ENCODE measurements at places on chromosomes 5 and 9.

- no peak for DNase-seq
Observed at GRCh38 chr9:95756986-95757385, 118.5 kb upstream of the ERCC6L2 start.

DNA sequence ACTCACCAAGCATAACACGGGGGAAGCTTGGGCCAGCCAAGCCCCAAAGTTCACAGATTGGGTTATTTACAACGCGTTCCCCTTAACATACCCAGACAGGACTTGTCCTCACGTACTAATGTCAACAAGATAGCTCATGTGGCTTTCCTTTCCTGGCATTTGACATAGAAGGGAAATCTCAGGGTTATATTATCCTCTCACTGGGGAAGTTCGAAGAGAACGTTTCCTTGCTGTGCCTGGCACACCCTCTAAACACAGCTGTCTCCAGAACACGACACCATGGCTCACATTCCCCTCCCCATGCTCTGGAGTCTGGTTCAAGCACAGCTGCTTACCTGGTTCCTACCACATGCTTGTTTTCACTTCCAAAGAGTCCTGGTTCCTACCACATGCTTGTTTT lies 46.8 kb upstream of the OTULINL start:
- no peak for DNase-seq

- no peak for DNase-seq
Observed at GRCh38 chr9:78023003-78023741, 8.4 kb downstream of the GNAQ start.

GRCh38 chr5:51398875-51399642 lies 15.8 kb downstream of the ISL1 start:
- DNase-seq = no peak

- no peak for DNase-seq
Observed at GRCh38 chr9:4706971-4707622, 27.7 kb downstream of the CDC37L1 start.

GRCh38 chr5:11655681-11656080 lies 248.6 kb downstream of the CTNND2 start:
- DNase-seq = no peak

- DNase-seq = no peak
Observed at GRCh38 chr5:119217183-119217582, 138.6 kb upstream of the TNFAIP8 start.

- no peak for DNase-seq
Observed at GRCh38 chr5:81762401-81762800, 11.5 kb upstream of the SSBP2 start.

DNA sequence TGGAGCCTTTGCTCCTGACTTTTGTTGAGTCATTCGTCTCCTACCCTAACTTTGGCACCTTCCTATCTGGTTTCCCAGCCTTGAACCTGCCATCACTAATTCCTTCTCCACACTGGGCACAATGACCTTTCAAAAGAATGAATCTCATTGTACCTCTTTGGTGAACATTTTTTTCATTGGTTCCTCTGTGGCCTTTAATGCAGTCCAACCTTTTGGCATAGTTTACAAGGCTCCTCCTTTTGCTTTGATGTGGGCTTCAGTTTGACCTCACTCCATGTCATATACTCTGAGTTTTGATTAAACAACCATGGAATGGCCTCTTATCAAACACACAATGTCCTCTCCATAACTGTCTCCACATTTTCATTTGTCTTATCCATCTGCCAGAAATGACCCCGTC lies 14.5 kb upstream of the ROPN1L start:
- no peak for DNase-seq

DNA sequence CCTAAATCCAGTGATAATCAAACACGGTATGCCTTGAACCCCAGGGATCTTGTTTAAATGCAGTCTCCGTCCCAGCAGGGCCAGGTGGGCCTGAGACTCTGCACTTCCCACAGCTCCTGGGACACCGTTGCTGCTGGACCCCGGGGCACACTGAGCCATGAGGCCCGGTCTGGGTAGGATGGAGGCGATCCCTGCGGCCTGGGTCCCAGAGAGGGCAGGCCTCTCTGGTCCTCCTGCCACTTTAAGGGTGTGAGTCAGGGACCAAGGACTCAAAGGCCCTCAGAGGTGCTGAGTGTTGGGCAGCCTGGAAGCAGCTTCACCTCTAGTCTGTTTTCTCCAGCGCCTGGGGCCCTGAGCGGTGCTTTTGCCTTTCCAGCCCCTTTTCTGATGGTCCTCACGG lies 34.1 kb upstream of the SLC9A3 start:
- no peak for DNase-seq

DNA sequence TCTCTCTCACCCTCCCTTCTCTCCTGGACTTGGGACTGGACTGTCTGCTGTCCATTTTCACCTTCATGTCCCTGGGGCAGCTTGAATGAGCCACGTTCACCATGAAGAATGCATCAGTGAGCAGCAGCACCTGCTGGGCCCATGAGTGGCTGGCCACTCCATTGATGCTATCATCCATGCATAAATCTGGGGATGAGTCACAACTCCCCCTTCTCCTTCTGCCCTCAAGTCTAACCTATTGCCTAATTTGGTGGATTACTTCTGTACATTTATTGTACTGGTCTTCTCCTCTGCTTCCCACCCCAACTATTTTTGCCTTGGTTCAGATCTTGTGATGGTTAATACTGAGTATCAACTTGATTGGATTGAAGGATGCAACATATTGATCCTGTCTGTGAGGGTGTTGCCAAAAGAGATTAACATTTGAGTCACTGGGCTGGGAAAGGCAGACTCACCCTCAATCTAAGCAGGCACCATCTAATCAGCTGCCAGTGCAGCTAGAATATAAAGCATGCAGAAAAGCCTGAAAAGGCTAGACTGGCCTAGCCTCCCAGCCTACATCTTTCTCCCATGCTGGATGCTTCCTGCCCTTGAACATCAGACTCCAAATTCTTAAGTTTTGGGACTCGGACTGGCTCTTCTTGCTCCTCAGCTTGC lies 46.7 kb downstream of the GDNF start:
- DNase-seq = no peak
